Hematopoietic multipotent progenitor cell (in vitro differentiated cells): ENCODE measurements at places on chromosomes 5 and 9.
A peak's percentile ranks its signal among the peaks of the same experiment; 100 is the strongest.

DNA sequence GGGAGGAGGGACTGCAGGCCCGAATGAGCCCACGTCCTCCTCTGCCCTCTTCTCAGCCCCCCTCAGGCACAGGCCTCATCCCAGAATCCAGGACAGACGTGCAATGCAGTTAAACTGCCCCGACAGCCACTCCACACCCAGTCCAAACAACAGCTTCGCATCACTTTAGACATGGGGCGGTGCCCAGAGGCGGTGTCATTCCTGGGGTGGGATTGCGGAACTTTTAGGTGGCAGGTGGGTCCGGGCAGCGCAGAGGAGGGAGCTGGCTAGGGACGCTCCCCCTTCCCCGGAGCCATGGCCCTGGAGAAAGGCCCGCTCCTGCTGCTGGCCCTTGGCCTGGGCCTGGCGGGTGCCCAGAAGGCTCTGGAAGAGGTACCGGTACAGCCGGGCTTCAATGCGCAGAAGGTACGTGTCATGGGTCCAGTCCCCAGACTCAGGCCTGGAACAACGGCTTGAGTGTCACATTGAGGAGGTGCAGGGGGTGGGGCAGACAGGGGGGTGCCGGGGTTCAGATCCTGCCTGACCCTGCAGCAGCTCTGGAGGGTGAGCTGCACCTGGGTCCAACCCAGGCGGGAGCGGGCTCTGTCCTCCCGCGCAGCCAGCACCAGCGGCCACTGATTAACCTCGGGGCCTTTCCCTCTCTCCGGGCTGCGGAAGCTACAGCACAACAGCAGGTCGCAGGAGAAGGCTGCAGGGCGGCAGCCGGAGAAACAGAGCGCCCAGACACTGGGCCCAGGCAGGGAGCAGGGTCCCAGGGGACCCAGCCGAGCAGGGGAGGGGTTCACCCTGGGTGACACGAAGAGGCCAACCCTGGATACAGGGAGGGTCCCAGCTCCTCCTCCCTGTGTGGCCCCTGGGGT lies 25.2 kb downstream of the GLT6D1 start:
- DNase-seq: no peak

DNA sequence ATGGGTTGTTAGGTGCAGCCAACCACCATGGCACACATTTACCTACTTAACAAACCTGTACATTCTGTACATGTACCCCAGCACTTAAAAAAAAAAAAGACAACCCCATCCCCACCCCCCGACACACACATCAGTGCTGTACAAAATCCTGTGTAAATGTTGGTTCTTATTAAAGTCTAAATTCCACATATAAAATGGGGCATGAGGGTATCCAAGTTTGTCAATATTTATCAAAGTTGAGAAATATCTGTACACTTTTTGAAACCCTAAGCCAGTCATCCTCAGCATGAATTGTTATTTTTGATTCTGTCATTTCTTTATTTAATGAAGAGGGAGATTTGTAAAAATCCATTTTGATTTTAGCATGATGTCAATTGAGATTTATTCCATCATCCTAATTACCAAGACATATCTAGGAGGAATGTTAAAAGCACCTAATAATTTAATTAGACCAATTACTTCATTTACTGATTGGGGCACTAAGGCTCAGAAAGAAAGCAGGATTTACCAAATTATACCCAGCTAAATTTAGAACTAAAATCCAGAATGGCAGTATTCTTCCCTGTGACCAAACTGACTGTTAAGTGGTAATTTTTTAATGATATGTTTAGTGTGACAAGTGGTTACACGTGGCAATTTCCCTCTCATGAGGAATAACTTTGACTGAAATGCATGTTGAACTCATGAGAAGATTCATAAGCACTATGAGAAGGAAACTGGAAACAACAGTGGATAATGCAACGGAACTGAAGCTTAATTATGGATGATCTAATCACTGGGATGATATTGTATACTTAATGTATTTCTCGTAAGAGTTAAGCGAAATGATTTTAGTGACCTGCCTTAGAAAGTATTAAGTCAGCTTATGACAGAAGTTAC lies 195.9 kb downstream of the SGCD start:
- no peak for DNase-seq

DNA sequence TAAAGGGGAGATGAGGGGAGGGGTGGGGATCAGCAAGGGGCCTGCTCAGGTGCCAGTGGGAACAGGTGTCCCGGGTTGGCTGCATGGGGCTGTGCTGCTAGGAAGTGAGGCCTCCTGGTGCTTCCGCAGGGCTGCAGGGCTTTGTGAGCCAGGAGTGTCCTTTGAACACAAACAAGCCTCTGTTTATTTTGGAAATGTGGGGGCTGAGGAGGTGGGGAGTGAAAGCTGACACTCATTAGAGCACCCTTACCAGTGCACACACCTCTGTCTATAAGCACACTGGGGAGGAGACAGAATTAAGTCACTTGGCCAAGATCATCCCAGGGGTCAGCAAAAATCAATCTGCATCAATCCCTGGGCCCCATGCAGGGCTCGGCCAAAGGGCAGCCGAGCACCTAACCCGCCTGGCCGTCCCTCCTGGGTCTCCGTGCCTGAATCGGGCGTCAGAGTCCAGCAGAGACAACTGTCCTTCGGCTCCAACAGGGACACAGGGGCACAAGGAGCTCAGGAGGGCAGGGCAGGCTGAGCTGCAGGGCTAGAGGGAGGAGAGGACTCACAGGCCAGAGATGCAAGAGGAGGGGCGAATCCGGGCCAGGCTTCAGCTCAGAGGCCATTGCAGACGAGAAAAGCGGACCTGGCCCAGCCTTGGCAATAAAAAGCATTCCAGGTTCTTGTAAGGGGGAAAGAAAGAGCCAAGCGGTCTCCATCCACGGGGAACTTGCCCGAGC lies 99.8 kb downstream of the VAV2 start:
- DNase-seq: no peak

DNA sequence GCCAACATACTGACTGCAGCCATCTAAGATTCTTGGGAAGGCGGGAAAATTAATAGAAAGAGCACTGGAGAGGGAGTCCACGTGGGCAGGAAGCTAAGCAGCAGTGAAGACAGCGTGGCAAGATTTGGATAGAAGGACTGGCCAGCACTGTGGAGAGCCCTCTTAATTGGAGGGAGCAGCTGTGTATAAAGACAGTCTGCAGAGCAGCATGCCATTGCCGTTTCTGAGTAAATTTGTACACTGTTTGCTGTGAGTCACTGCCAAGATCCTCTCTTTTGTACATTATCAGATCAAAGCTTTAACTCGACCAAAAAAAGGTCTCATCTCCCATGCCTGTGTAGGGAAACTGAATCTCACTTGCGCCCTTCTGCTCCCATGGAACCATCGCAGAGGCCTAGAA lies 45.3 kb downstream of the INSYN2B start:
- DNase-seq: peak; percentile 7

GRCh38 chr9:17472126-17472525 lies 106.7 kb upstream of the SH3GL2 start:
- DNase-seq: no peak

- no peak for DNase-seq
Measured at GRCh38 chr9:122031776-122032175, 61.3 kb downstream of the TTLL11 start.

DNA sequence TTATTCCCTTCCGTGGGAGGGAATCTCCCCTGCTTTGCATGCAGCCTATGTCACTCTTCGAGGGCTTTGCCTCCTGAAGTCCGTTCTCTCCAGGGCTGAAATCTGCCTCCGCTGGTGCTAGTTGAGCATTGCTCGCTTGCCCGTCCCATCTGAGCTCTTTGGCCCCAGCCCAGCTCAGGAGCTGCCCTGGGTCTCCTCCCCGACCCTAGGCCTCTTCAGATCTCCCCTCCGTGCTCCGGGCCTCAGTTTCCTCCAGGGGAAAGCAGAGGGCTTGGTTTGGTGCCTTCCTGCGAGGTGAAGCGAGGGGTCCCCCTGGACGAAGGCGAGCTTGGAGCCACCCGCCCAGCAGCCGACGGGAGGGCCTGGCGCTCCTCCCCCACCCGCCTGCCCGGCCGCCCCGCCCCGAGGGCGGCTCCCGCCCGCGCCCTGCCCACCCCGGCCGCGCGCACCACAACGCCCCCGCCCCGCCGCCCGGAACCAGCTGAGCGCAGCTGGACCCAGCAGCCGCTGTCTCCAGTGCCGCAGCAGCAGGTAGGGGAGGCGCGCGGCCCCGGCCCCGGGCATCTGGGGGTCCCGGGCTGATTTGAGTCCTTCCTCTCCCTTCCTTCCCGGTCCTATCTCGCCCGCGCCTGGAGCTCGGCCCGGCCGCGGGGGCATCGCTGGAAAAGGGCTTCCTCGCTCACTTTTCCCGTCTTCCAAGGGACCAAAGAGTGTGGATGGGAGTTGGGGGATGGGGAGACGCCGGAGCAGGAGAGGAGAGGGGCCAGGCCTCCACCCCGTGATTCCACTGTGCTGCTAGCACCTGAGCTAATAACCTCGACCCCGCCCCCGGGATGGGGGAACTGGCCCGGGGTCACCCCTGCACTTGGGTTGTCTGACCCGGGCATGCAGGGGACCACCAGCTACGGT lies at the start of gene GSN:
GSN (plus strand) TSS at position 474 of the 909 bp plus-strand sequence. CDS start 33,810 bp downstream, outside the sequence.
- no peak for DNase-seq

GRCh38 chr9:86315078-86315477 lies 32.7 kb upstream of the ISCA1 start:
- DNase-seq: no peak

- peak; percentile 25 for DNase-seq
Measured at GRCh38 chr5:10565785-10566542, 2.1 kb downstream of the ANKRD33B start.

- no peak for DNase-seq
Measured at GRCh38 chr9:137107312-137107921, 7.1 kb downstream of the DPP7 start.

DNA sequence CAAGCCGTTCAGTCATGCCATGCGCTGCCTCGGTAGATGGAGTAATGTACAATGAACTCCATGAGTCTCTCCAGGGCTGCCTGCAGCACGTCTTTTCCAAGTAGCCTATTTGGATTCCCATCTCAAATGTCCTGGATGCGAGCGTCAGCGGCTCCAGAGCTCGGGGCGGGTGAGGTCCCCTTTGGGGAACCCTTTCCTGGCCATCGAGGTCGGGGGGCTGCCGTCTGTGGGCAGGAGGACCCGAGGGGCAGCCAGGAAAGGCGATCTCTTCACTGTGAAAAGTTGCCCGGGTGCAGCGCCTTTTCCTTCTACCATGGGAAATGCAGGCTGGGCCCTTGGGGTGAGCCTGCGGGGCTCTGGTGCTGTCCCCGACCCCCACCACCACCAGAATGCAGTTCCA lies 36.9 kb upstream of the FCN2 start:
- DNase-seq: no peak

DNA sequence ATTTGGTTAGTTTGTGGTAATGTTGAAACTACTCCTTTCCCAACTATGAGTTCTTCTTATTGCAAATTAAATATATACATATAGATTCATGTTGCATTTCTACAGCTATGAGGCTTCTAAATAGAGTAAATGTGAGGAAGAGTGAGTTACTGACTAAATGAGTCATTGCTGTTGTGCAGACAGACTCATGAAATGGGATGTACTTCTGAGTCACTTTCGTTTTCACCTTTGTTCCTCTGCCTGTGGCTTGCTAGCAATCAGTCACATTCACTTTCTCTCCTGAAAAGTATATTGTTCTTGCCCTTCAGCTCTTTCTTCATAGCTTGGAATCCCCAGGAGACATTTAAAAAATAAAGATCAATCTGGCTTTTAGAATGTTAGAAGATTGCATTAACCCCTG lies 295.5 kb upstream of the SMC2 start:
- DNase-seq: no peak

- DNase-seq: peak; percentile 39
Measured at GRCh38 chr5:61245486-61245885, 83.2 kb upstream of the SMIM15 start.

DNA sequence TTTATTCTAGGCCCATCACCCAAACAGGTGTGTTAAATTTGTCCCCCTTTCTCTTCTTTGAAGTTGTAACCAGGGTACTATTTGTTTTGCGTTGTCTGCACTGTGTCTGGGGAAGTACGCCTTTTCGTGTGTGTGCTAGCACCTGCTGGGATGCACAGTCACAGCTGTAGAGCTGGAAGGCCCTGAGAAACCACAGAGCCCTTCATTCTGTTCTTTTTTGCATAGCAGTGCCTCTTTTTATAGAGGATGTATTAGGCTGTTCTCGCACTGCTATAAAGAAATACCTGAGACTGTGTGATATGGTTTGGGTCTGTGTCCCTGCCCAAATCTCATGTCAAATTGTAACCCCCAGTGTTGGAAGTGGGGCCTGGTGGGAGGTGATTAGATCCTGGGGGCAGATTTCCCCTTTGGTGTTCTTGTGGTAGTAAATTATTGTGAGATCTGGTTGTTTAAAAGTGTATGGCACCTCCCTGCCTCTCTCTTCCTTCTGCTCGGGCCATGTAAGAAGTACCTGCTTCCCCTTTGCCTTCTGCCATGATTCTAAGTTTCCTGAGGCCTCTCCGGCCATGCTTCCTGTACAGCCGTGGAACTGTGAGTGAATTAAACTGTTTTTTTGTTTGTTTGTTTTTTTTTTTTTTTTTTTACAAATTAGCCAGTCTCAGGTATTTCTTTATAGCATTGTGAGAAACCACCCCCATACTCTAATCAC lies 14.0 kb downstream of the SEC61B start:
- peak; percentile 88 for DNase-seq

DNA sequence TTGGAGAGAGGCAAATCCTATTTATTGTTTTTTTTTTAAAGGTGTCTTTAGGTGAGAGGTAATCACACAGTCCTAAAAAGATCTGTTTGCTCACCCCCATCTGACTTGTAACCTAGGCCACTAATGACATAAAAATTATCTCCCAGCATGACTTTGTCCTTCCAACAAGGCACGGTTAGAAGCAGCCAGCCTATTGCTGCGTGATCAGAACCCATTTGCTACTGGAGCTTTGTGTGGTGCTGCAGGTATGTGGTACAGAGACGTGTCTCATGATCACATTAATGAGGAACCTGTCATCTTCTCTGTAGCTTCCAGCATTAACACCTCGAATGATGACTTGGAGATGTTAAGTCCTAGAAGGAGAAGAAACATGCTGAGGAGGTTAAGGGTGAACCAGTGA lies 555.8 kb upstream of the TLE4 start:
- DNase-seq: no peak

DNA sequence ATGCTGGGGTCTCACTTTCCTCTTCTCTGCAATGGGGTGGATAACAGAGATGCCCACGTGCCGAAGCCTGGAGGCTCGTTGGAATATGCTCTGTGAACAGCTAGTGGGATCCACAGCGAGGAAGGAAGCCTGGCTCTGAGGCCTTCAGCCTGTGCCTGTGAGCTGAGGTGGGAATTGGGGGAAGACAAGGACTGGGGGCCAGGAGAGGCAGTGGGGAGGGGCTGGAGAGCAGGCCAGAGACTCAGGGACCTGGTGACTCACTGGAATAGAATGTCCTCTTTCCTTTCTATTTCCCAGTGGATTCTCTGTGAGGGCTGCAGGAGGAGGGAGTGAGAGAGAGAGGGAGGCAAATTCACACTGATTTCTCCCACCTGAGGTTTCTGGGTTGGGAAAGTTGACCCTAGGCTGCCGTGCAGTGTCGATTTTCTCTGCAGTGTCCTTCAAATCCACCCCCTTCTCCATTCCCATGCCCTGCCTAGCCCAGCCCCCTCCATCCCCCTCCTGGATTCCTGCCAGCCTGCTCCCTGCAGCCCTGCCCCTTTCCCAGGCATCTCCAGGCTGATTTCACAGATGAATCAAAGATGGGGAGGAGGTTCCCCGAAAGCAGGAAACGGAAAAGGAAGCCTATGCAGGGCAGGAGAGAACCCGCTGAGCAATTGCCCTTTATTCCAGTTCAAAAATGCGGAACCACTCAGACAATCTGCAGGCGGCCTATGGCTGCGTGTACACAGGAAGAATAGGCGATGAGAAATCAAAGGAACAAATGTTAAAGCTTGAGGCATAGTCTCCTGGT lies 1.4 kb upstream of the SPAAR start:
- peak; percentile 64 for DNase-seq

- peak; percentile 46 for DNase-seq
Measured at GRCh38 chr5:174951151-174951780, 226.9 kb downstream of the MSX2 start.

GRCh38 chr9:93290495-93291434 lies 106.8 kb downstream of the WNK2 start:
- DNase-seq: no peak
